ENCODE measurements at places on chromosomes 4 and X. TPM values are rescaled to one million over a fixed set of nuclear protein-coding genes. Genes with fewer than 3 reads are reported as not detected.

MAGEA8 gene
- total RNA-seq: not detected

HELT gene
- not detected for total RNA-seq

SATL1 gene
- total RNA-seq: not detected

UGT2A2 gene
- total RNA-seq: not detected

SSX4B gene
- total RNA-seq: not detected

SLC4A4 gene
- total RNA-seq: 0.23 TPM

GAGE2A gene
- total RNA-seq: not detected

CDS1 gene
- total RNA-seq: 28.0 TPM

SRPX gene
- total RNA-seq: 14.9 TPM

ADAM29 gene
- total RNA-seq: not detected

BEND2 gene
- total RNA-seq: not detected

PCDH19 gene
- 3.5 TPM for total RNA-seq

CXorf51B gene
- not detected for total RNA-seq

CSAG2 gene
- not detected for total RNA-seq

IL3RA gene
- total RNA-seq: 1.5 TPM

CENPVL1 gene
- total RNA-seq: not detected

SPACA5 gene
- total RNA-seq: not detected

EMCN gene
- 17.6 TPM for total RNA-seq

ABCG2 gene
- total RNA-seq: 6.4 TPM

FAM149A gene
- 12.7 TPM for total RNA-seq

Measured in ovary (tissue), 10 donors.